ENCODE measurements at places on chromosomes 5 and 9. TPM values are rescaled to one million over a fixed set of nuclear protein-coding genes. Genes with fewer than 3 reads are reported as not detected.

GRCh38 chr9:131407717-131408195 is 13.9 kb downstream of the PRRC2B start:
- peak; percentile 80 for DNase-seq

GRCh38 chr5:93296338-93296737 is 284.7 kb downstream of the NR2F1-AS1 start:
- DNase-seq = no peak

The PPP2R2B gene
- 9.1 TPM for total RNA-seq

DNA sequence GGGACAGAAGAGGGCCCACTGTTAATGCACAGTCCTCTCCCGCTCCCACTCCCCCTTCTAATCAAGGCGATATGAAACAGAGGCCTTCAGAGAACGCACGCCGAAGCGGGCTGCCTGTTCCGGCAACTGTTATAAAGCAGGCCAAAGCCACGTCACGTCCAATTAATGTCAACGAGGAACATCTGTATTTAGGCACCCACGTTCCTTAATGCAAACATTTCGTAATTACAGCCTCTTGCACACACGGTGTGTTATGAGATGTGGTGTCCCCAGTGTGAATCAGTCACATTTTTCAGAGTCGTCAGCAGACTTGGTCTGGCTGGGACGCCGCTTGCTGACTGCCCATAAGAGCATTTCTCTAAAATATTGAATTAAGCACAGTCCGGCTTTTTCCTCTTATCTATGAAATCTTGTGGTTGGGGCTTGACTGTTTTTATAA is 339.0 kb downstream of the NSG2 start:
- DNase-seq = no peak

- no peak for DNase-seq
Measured at GRCh38 chr9:27369591-27369990, 72.6 kb upstream of the EQTN start.

Measured in sigmoid colon (tissue), 7 donors.